ENCODE measurements at places on chromosomes 7 and 10.

- no peak for DNase-seq
Observed at GRCh38 chr7:129616530-129616929, 5.0 kb downstream of the NRF1 start.

- DNase-seq = no peak
Observed at GRCh38 chr10:119853574-119853973, 19.1 kb downstream of the MCMBP start.

DNA sequence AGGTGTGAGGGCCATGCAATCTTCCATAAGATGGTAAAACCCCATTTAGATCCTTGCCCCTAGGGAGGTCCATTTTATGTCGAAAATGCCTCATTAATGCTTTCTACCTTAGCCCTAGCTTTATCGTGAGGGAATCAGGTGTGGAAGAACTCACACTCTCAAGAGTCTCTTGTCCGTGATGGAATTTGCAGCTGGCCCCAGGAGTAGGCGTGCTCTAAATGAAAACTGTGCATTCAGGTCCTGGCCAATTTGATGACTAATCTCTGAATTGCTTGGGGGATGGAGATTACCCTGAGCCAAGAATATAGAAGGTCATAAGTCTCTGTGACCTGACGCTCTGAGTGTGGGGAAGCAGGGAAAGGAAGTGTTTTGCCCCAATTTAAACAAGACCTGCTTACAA is 6.6 kb downstream of the C10orf90 start:
- peak; percentile 19 for DNase-seq

- peak; percentile 2 for DNase-seq
Observed at GRCh38 chr10:28947171-28947570, 269.9 kb downstream of the BAMBI start.

- DNase-seq = peak; percentile 11
Observed at GRCh38 chr10:90167174-90168064, 466.0 kb downstream of the KIF20B start.

- DNase-seq = no peak
Observed at GRCh38 chr7:10908600-10908999, 65.1 kb upstream of the PHF14 start.

DNA sequence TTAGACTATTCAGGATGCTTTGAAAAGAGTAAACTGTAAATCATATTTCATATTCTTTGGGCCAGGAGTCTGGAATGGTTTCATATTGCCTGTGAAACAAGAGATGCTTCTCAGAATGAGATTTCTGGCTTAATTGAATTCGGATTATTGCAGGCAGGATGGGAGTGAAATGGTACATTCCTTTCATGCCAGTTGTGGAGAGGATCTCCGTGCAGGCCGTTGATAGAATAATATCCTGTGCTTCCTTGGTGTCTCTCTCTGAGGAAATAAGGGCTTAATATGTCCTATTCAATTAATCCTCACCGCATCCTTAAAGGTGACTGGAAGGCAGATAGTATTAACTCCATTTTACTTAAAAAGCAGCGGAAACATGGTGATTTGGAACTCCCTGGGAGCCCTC is 56.6 kb downstream of the CUX1 start:
- peak; percentile 47 for DNase-seq

GRCh38 chr7:155594163-155594732 is 47.9 kb upstream of the CNPY1 start:
- DNase-seq = no peak

GRCh38 chr7:92964141-92964540 is 127.8 kb upstream of the CDK6 start:
- DNase-seq = no peak

DNA sequence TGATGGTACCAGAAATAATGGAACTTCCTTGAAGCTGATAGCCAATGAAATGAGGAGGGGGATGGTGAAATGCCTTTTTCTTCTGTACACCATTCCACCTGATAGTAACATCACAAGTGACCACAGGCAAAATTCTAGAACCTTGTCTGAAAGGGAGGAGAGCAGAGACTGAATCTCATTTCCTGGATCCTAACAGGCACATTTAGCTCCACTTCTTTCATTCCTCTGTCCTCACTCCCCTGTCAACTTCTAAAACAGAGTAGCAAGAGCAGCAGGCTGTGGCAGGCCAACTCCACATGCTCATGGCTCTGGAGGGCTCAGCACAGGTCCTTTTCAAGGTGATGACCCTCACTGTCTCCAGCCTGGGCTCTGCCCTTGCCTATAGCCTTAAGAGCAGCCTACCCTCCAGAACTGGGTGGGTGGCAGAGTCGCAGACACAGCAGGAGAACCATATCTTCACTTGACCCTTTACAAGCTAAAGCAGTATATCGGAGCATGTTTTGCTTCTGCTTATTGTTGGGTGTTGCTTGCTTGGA is at the start of gene LRRC18:
Gene LRRC18 (minus strand): TSS at position 51 of the 536 bp plus-strand sequence. CDS start 25,685 bp downstream, outside the sequence.
- no peak for DNase-seq

DNA sequence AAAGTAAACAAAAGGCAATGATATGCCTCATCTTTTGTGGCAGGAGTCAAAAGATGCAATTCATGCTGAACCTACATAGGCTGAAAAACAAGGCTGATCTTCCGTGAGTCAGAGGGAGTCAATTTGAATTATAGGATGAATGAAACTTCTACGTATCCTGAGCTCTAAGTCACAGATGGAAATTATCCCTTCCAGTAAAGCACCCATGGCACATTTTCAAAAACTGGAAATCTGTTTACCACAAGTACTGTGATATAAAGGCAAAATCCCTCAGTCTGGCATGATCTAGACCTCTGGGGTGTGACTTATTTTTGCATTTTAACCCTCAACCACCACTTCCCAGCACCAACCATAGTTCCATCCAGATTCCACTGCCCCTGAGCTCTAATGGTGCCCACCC is 69.6 kb downstream of the NRG3 start:
- no peak for DNase-seq

GRCh38 chr7:100022621-100023020 is 7.2 kb downstream of the ZKSCAN1 start:
- DNase-seq = no peak

DNA sequence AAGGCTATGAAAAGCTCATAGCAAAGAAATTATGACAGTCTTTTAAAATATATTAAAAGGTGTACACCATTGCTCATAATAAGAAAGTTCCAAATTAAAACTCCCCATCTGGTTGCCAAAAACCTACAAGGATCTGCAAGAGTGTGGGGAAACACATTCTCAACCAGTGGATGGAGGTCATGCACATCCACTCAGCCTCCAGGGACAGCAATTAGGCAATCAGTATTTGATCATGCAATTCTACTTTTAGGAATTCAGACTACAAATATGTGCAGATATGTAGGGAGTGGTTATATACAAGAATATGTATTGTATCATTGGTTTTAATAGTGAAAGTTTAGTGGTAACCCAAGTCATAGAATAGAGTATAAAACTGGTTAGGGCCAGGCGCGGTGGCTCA is 157.8 kb downstream of the FGFR2 start:
- DNase-seq = no peak

DNA sequence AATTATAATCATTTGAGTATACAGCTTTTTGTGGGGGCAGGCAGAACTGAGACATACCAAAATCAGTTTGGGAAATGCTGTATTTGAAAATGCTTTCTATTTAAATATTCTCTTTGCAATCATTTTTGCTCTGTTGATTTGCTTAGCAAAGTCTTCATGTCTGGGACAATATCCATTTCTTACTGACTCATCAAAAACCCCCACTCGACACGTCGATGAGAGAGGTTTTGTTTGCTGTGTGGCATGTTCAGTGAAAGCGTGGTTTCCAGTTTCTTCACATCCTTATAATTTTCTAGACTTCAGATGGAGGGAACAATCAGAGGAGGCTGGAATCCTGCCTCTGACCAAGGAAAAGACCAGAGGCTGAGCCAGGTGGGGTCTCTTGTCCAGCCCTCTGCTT is 28.9 kb downstream of the HTRA1 start:
- DNase-seq = peak; percentile 52

DNA sequence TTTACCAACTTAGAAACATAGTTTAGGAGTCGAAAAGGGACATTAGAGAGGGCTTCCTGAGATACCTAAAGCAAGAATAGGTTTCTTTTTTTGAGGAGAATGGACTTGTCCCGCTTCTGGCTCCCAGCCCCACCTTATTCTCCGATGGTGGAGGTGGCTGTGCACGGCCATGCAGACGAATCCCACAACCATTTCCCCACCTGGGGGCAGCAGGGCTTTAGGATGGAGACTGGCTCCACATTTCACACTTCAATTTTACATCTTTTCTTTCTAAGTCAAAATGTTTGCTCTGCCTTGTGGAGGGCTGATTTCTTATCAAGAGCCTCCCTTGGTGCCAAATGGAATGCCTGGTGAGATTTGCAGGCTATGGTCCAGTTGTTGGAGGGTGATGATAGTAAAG is 118.5 kb downstream of the GLRX3 start:
- no peak for DNase-seq

DNA sequence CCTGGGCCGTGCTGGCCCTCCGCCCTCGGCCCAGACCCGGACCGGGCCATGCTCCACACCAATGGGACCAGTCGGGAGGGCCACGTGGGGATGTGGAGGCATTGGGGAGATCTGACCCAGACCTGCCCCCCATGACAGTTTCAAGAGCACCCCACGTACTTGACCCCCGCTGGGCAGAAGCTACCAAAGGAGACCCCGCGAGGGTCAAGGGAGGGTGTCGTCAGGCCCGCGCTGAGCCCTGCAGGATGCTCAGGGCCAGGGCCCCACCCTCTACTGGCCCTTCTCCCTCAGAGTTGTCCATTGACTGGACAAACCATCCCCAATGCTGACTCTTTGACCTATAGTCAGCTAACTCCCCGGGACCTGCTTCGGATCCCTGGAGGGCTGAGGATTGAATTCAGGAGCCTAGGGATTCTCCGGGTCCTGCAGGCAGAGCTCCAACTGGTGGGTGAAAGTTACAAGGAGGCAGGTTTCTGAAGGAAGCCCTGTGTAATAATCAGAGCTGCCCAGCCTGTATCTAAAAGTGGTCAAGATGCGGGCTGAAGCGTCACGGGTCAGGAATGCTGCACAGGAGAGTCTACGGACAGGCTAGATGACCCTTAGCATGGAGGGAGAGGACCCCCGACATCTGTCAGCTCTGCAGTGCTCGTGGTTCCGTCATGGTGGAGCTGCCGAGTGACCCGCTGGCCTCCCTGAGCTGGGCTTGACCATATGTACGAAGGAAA is 498 bp upstream of the CALHM2 start:
- no peak for DNase-seq

DNA sequence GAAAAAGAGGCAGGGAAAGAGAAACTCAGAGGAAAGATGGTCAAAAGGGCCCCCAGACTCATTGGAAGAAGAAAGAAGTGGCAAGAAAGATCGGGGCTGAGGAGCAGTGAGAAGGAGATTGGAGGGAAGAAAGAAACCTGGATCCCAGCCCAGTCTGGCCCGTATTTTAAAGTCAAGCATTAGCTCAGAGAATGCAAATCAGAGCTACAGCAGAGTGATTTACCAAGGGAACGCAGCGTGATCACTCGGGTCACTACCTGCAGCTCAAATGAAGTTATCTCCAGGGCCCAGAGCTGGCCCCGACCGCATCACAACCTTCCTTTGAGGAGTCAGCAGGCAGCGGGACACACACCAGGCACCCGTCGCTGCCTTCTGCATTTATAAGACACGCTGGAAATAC is 72.8 kb downstream of the CARD11 start:
- no peak for DNase-seq

DNA sequence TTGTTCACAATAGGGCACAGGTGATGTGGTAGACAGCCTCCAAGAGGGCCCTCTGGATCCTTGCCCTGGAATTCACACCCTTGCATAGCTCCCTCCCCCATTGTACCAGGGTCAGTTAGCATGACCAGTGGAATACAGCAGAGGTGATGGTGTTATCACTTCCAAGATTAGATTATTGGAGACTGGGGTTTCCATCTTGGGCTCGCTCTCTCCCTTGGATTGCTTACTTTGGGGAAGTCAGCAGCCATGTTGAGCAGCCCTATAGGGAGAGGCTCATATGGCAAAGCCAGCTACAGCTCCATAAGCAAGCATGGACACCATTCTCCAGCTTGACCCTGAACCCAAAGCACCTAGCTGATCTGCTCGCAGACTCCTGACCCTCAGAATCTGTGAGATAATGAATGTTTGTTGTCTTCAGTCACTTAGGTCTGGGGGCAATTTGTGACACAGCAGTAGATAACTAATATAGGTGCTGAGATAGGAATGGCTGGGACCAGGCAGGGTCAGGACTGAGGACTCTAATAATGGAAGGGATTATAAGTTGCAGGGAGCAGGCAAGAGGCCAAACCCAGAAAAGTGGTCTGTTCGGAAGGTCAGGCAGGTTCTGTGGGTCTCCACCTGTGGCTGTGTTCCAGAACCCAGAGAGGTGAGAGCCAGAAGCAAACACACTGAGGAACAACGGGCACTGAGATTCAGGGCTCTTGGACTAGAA is 22.9 kb downstream of the TBXAS1 start:
- DNase-seq = no peak

- no peak for DNase-seq
Observed at GRCh38 chr7:139791316-139791715, 13.5 kb upstream of the HIPK2 start.

- no peak for DNase-seq
Observed at GRCh38 chr10:115777646-115778045, 495.4 kb downstream of the GFRA1 start.

DNA sequence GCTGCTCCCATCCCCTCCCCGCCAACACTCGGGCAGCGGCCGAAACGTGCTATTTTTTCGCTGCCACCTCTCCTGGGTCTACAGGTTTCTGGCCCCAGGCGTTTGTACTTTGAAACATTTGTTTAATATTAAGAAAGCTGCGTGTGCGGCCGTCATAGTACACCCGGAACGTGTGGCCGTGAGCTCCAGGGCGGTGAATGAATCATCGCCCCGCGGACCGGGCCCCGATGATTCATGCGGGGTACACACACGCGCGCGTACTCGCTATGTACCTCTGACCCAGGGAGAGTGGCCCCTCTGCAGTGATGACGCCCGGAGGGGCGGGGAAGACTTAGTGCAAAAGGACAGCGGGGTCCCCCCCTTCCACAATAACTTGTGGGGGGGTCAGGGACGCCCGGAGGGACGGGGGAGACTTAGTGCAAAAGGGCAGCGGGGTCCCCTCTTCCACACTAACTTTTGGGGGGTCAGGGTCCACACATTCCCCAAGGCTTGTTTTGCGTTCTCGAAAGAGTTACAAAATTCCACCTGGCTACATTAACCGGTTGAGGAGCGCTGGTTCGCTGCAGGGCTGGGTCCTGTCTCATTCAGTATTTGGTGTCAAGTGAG is 56.5 kb upstream of the PCGF5 start:
- peak; percentile 78 for DNase-seq

Measured in fibroblast of gingiva (primary cell).